CD14-positive monocyte (primary cell): ENCODE measurements at places on chromosomes 2 and 18.
A peak's percentile ranks its signal among the peaks of the same experiment; 100 is the strongest.

DNA sequence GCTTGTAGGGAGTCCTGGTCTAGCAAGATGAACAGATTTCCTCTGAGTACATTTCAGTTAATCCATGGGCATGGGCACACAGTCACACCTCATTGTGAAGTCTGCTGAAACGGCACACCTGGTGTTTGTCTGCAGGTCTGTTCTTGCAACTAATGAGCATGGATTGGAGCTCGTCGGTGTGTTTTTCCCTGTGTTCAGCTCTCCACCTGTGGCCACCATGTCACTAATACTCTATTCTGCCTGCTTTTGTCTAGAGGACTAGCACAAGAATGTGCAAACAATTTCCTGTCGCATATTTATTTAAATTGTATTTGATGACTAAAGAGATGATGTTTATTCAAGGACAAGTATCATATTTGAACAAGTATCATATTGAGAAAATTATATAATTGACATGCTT, 24.5 kb upstream of the PPP4R1 start:
- DNase-seq: no peak

- DNase-seq: peak; percentile 27
Measured at GRCh38 chr2:60707750-60708371, 48.2 kb upstream of the PAPOLG start.

GRCh38 chr2:131105950-131106801, 1.0 kb downstream of the PLEKHB2 start:
- DNase-seq: peak; percentile 85

GRCh38 chr2:66985906-66986305, 411.2 kb upstream of the ETAA1 start:
- DNase-seq: no peak

DNA sequence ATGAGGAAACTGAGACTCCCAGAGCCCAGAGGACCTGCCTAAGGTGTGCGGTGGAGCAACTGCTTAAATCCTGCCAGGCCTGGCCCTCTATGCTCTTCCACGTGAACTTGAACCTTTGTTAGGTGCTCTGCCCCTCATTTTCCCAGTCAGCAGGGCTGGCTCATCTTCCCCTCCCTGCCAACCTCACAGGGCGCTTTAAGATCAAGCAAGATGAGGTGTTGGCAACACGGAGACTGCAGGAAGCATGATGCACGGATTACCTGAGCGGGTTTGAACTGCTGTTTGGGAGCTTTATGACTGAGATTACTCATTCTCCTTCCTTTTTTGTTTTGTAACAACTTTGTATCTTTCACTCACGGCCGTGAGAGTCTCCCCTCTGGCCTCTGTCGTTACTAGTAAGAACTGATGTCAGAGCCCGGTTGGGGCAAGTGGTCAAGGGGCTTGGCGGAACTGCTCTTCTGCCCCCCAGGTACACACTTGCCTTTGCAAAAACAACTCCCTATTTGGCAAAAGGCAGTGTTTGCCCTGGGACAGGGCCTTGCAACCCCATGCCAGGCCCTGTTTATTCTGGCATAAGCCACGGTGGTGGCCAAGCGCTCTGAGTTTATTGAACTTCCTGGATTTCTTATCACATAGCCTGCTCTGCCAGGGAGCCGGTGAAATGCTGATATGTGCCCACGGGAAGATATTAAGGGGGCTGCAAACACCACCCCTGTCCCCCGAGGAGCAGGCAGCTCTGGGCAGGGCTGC, 127.8 kb downstream of the INHBB start:
- no peak for DNase-seq

GRCh38 chr2:129901754-129902415, 77.6 kb upstream of the RAB6C start:
- DNase-seq: no peak

DNA sequence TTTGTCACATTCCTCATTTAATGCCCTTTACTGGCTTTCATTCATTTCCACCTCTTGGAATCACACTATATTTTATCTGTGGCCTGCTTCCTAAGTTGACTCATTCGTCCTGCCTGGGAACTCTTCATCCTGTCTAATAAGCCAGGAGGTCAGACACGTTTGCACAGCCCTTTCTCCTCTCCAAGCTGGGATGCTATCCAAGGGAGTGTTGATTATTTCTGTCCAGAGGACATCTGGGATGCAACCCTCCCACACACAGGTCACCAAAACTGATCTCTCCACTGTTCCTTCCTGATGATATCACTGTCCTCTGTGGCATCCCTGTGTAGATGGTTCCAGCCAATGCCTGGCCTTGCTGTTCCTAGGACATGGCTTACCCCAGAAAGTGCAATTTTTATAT, 79.8 kb upstream of the NOSTRIN start:
- DNase-seq: no peak

DNA sequence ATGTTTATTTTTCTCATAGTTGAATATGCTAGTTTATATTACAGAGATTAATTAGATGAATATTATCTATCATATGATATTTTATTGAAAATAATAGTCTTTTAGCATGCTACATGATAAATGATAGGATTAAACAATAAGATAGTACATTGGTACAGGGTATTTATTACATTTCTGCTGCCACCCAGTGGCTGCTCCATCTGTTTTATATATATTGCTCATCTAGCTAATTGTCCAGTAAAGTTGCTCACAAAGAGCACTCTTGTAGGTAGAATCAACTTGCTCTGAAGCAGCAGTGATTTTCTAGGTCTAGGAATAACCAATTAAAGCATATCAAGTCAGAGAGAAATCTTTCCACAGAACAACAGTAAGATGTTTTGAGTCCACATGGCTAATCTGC, 183.3 kb downstream of the ASXL3 start:
- no peak for DNase-seq

DNA sequence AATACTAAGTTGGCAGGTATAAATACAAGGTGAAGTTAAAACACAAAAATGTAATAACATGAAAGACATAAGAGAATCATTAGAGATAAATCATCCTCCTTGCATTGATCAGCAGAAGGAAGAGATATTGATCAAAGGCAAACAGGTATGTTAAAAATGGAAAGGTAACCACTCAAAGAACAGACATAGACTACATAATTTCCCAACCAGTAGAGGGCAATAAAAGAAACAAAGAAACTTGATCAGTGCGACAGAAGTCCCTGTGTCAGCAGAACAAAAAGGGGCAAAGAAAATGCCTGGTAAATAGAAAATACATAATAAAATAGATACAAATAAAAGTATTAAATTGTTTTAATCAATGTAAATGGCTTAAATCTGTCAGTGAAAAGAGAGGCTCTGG, 53.6 kb downstream of the FAM228A start:
- no peak for DNase-seq

GRCh38 chr2:100309973-100310719, 12.2 kb downstream of the LONRF2 start:
- no peak for DNase-seq

DNA sequence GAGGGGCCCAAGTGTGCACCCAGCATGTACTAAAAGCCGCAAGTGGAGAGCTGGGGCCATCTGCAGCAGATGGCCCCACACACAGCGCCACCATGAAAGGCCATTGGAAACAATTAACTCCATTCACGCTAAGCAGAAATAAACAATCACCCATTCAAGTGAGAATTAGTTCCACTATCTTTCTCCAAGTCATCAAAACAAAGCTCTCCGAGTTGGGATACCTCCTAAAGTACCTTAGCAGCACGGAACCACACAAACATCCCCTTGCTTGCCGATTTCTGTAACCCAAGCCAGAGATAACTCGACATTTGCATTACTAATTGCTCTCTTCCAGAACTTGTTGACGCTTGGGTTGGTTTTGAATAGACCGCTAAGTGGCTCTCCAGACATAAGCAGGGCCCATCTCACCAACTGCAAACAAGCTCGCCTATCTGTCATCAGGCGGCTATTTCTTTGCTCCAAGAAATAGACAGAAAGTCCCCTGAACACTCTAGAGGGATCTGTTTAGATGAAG, 840.6 kb upstream of the SALL3 start:
- no peak for DNase-seq

DNA sequence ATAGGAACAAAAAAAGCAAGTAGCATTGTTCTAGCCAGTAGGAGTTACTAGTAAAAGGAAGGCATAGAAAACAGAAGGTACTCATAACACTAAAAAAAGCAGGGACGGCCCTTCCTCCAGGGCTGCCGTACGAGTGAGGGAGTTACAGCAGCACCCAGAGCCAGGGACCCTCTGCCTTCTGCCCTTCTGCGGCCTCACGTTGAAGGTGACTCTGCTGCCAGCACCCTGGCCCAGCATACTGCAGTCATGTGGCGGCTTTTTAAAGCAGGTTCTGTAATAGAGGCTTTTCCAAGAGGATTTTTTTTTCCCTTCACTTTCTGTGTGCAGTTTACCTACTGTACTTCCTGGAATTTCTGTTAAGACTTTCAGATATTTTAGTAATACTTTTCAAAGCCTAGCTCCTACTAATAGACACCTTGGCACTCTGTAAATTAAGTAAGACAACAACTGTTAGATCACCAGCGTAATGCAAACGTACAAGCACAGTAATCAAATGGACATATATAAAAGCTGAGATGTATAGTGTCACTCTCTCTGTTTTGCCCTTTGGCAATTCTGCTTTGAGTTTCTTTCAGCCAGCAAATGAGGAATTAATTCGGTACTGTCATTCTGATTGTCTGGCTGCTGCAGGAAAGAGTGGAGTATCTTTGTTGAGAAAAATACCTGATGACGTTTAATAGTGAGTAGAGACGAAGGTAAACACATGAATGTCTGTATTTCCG, 161.5 kb downstream of the PTGR3 start:
- no peak for DNase-seq

DNA sequence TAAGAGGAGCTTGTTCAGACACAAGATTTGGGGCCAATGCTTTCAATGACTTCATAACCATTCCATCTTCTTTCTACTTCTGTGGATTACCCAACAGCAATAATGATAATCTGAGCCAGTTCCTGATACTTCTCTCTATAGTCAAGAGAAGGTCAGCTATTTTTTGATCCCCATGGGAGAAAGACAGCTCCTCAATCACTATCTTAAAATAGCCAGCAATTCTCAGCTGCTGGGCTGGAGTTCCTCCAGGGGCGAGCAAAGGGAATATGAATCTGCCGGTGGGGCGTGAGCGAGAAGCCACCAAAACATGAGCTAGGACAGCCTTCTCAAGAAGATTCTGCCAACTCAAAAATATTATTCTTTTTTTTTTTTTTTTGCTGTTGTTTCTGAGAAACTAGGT, at the start of gene TMEM182:
TMEM182 (plus strand) TSS at position 269 of the 400 bp plus-strand sequence. CDS start 187 bp downstream, outside the sequence.
- DNase-seq: no peak

DNA sequence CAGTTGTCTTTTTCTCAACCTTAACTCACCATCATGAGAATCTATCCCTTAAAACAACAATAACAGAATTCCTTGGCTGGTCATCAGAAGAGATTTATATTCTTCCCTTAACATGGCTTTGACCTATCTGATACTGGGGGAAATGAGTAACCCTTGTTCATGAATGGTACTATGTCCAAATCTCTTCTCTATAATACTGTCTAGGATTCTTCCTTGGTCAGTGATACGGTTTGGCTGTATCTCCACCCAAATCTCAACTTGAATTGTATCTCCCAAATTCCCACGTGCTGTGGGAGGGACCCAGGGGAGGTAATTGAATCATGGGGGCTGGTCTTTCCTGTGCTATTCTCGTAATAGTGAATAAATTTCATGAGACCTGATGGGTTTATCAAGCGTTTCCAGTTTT, 282.0 kb upstream of the SIX2 start:
- no peak for DNase-seq

DNA sequence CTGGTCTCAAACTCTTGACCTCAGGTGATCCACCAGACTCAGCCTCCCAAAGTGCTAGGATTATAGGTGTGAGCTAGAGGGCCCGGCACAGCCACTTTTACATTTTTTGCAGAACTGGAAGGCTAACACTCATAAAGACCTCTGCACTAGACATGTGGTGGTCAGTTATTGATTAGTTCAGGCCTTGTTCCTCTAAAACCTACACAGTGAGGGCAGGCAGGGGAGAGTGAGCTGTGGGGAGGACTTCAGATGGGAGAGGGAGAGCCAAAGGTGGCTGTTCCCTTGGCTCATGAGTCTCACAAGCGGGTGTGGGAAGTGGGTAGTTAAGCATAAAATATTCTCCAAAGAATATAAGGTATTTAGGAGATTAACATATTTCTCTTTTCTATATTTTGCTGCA, 29.3 kb upstream of the ACYP2 start:
- DNase-seq: no peak

- no peak for DNase-seq
Measured at GRCh38 chr2:175964195-175964594, 37.9 kb downstream of the LNPK start.

- DNase-seq: no peak
Measured at GRCh38 chr2:211281430-211282073, 725.2 kb downstream of the CPS1 start.

GRCh38 chr18:3919396-3920061, 469.6 kb downstream of the TGIF1 start:
- DNase-seq: no peak

DNA sequence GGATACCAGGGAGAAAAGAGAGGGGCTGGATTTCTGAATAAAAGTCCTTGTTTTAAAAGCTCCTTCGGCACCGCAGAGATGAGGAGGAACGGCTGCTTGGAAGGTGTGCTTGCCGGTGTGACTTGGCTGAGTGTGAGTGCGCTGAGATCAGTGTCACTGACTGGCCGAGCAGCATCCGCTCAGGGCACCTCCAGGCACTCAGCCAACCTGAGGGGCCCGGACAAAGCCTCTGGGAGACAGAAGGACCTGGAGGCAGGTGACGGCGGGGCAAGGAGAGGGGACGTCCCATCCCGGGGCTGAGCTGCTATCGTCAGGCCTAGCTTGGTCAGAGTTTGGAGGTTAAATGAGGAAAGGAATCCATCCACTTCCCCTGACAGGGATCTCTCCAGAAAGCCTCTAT, 16.8 kb upstream of the ALLC start:
- no peak for DNase-seq

GRCh38 chr2:24571828-24572442, 80.9 kb downstream of the NCOA1 start:
- DNase-seq: no peak

DNA sequence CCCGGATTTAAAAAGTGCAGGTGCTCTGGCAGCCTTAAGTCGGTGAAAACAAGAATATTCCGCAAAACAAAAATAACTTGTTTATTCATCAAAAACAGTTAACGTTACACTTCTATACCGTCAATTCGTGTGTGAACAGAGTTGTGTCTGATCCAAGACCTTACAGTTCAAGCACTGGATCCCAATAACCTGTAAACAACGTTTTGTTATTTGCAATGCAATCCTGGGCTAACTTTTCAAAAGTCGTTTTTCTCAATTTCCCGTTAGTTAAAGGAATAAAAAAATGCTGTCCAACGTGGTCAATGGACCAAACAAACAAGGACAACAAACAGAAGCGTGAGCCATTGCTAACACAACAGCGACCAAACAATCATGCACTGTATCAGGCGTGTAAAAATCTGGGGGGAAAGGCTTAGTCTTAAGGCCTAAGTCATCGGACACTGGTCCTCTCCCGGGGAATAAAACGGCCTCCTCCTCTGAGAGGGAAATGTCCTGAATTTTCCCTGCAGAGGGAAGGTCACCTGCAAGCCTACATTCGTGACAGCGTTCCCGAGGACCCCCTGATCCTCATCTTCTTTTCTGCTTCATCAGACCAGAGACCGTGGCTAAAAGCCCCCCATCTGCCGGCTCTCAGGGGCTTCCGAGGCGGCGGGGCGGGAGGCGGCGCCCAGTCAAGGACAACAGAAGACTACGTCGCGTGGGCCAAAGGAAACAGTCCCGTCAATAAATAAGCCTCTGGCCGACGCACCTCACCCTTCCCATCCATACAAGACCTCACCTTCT, 490 bp downstream of the NDUFS1 start:
- peak; percentile 24 for DNase-seq
